ENCODE measurements at places on chromosomes 7 and 10. TPM values are rescaled to one million over a fixed set of nuclear protein-coding genes. Genes with fewer than 3 reads are reported as not detected.

The TAS2R41 gene
- total RNA-seq = not detected

The GDF2 gene
- not detected for total RNA-seq

- no peak overlapping the region for H3K4me3 ChIP-seq
- no peak for DNase-seq
- no peaks in the 10 kb centered on the region for H3K27me3 ChIP-seq
- no peaks in the 10 kb centered on the region for H3K36me3 ChIP-seq
Observed at GRCh38 chr7:7819442-7820247, 101.2 kb upstream of the RPA3 start.

DNA sequence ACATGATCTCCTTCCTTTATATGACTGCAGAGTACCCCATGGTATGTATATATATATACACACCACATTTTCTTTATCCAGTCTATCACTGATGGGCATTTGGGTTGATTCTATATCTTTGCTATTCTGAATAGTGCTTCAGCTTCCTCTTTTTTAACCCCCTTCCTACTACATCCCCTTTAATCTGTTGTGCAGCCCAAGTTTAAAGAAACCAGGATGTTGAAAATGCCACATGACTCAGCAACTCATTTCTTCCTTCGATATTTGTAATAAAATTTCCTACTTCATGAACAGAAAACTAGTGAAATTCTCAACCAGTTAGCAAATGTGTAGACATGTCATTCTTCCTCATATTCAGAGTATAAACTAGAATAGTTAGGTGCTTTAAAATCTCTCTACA lies 1245.7 kb upstream of the SORCS1 start:
- H3K36me3 ChIP-seq = no peaks in the 10 kb centered on the region
- H3K27me3 ChIP-seq = no peaks in the 10 kb centered on the region
- no peak for DNase-seq
- no peak overlapping the region for H3K27ac ChIP-seq
- no peak overlapping the region for H3K4me3 ChIP-seq

DNA sequence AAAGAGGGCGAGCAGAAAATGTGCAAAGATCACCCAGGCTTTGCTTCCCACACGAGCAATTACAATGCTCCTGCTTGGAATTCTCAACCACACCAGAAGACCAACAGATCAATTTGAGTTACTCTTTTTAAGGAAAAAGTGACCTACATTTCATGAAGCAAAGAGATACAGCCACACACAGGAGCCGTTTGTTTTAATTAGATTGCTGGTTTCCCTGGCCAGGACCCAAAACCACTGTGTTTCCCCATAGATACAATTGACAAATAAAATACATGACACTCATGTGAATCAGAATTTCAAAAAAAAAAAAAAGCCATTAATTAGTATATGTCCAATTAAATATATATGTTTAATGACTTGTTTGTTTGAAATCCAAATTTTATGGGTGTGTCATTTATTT lies 458.3 kb downstream of the PLXDC2 start:
- no peaks in the 10 kb centered on the region for H3K27me3 ChIP-seq
- H3K4me1 ChIP-seq = no peaks in the 10 kb centered on the region
- H3K36me3 ChIP-seq = no peaks in the 10 kb centered on the region

The FBXL13 gene
- 1.1 TPM for total RNA-seq

Measured in glutamatergic neuron (in vitro differentiated cells).